ENCODE measurements at places on chromosomes 1 and 21. TPM values are rescaled to one million over a fixed set of nuclear protein-coding genes. Genes with fewer than 3 reads are reported as not detected.

DNA sequence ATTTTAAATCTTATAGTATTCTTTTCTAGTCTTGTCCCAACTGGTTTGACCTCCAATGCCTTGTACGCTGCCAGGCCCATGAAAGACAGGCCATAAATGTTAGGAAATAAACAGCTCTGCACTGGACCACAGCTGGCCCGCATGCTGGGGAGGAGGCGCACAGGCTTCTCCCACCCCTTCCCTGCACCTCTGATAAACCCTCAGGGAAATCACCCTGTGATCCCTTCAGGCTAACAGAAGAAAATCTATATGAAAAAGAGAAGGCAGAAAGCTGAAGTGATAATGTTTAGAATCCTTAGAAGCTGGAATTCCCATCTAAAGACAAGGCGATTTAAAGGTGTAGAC, 41.5 kb downstream of the COLGALT2 start:
- no peak for DNase-seq

DNA sequence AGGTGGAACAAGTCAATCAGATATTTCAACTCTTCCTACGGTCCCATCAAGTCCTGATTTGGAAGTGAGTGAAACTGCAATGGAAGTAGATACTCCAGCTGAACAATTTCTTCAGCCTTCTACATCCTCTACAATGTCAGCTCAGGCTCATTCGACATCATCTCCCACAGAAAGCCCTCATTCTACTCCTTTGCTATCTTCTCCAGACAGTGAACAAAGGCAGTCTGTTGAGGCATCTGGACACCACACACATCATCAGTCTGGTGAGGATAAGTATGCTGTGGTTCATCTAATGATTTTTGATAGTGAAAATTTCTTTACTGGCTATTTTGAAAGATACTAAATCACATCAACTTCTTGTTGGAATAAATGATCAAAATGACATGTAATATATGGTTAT, 67.7 kb upstream of the MPC2 start:
- DNase-seq: no peak

DNA sequence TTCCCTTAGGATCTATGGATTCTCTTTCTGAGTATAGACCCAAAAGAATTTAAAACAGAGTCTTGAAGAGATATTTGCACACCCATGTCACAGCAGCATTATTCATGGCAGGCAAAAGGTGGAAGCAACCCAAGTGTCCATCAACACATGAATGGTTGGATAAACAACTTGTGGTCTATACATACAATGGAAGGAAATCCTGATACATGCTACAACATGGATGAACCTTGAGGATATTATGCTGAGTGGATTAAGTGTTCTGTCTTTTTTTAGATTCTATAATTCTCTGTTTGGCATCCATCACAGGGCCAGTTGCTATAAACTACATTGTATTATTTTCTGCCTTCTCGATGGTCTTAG, 39.8 kb downstream of the PTPN14 start:
- no peak for DNase-seq

Gene RIMS3
- 0.74 TPM for total RNA-seq

Gene SPATA46
- total RNA-seq: not detected

GRCh38 chr1:197041486-197042353, 25.3 kb downstream of the F13B start:
- DNase-seq: no peak

Gene GBP2
- total RNA-seq: 8.8 TPM

All from left ventricle myocardium inferior (tissue), 1 donor.